MCF 10A (cell line): ENCODE measurements at places on chromosomes 6 and 20. TPM values are rescaled to one million over a fixed set of nuclear protein-coding genes. Genes with fewer than 3 reads are reported as not detected.

GRCh38 chr6:130417951-130418350 lies 52.1 kb downstream of the TMEM200A start:
- DNase-seq, result peak; percentile 16
- H3K27ac ChIP-seq, result peak overlapping the region; percentile 63
- H3K4me1 ChIP-seq, result peaks cover 7% of the 10 kb centered on the region

- no peak overlapping the region for H3K4me3 ChIP-seq
- no peak overlapping the region for H3K27ac ChIP-seq
- peaks cover 7% of the 10 kb centered on the region for H3K4me1 ChIP-seq
These were observed 67.2 kb upstream of the MLIP start for GRCh38 chr6:54044059-54044458.

GRCh38 chr20:34155836-34156235 lies 43.8 kb upstream of the EIF2S2 start:
- no peak overlapping the region for H3K27ac ChIP-seq
- H3K27me3 ChIP-seq, result no peaks in the 10 kb centered on the region
- DNase-seq, result no peak
- H3K4me1 ChIP-seq, result no peaks in the 10 kb centered on the region
- H3K36me3 ChIP-seq, result no peaks in the 10 kb centered on the region
- H3K4me3 ChIP-seq, result no peak overlapping the region

DNA sequence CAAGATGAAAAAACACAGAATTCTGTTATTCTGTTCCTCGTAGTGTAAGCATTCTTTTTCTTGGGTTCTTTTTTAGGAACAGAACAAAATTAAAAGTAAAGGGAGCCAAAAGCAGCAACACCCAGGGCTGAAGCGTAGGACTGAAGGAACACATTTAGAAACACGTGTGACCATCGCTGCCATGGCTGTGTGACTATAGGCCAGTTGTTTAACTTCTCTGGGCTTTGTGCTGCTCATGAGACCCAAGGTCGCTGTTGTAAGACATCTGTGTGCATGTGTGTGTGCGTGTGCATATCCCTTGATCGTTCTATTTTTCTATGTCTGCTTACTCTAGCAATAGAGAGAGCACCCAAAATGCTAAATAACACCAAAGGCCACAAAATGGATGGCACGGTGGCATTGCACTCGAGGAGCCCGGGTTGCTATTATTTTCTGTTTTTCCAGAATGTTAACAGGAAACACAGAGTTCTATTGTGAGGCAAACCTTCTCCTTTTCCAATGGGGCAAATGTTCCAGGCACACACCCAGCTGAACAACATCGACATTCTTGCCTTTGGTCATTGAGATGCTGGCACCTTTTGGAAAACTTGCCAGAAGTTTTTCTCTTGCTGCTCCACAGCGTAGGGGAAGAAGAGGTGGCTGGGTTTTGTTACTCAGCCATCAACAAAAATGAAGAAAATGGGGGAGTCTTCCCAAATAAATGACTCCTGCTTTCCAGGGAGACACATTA lies 267.8 kb upstream of the ECI2 start:
- peaks cover 17% of the 10 kb centered on the region for H3K4me1 ChIP-seq
- DNase-seq, result no peak
- no peaks in the 10 kb centered on the region for H3K27me3 ChIP-seq
- H3K36me3 ChIP-seq, result peaks cover 7% of the 10 kb centered on the region
- H3K4me3 ChIP-seq, result no peak overlapping the region

DNA sequence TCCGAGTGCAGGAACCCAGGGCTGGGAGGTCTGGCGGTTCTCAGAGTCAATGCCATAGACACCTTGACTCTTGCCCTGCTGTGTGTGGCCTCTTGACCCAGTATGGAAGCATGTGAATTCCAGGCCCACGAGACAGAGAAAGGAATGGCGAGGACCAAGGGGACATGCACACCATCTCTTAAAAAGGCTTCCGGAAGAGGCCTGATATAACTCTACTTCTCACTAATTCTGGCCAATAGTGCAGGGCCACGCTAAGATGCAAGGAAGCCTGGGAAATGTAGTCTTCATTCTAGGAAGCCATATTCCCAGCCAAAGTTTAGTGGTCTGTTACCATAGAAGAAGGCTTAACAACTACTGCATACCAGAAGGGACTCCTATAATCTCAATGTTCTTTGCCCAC lies 177.0 kb upstream of the KCNG1 start:
- H3K27me3 ChIP-seq, result peaks cover 5% of the 10 kb centered on the region
- H3K4me1 ChIP-seq, result peaks cover 9% of the 10 kb centered on the region

GRCh38 chr6:80667006-80667405 lies 560.5 kb downstream of the BCKDHB start:
- no peak for DNase-seq
- no peaks in the 10 kb centered on the region for H3K4me1 ChIP-seq
- H3K27ac ChIP-seq, result no peak overlapping the region
- no peaks in the 10 kb centered on the region for H3K27me3 ChIP-seq
- no peak overlapping the region for H3K4me3 ChIP-seq

DNA sequence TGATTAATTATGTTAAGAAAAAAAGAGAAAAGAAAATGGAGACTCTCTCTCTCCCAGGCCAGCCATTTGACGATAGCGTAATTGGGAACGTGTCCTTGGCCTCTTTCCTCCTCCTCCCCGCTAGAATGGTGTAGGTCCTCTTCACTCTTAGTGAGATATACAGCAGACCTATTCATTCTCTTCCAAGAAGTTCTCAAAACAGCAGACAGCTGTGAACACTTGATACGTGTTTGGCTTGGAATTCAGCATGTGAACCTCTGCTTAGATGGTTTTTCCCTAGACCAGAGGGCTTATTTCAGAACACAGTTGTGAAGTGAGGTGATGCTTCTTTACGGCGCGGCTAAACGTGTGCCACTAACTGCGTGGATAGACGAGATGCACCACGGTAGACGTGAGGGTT lies 32.6 kb upstream of the TULP4 start:
- H3K36me3 ChIP-seq, result no peaks in the 10 kb centered on the region
- no peak overlapping the region for H3K4me3 ChIP-seq
- peaks cover 7% of the 10 kb centered on the region for H3K4me1 ChIP-seq
- DNase-seq, result no peak
- H3K27ac ChIP-seq, result no peak overlapping the region

DNA sequence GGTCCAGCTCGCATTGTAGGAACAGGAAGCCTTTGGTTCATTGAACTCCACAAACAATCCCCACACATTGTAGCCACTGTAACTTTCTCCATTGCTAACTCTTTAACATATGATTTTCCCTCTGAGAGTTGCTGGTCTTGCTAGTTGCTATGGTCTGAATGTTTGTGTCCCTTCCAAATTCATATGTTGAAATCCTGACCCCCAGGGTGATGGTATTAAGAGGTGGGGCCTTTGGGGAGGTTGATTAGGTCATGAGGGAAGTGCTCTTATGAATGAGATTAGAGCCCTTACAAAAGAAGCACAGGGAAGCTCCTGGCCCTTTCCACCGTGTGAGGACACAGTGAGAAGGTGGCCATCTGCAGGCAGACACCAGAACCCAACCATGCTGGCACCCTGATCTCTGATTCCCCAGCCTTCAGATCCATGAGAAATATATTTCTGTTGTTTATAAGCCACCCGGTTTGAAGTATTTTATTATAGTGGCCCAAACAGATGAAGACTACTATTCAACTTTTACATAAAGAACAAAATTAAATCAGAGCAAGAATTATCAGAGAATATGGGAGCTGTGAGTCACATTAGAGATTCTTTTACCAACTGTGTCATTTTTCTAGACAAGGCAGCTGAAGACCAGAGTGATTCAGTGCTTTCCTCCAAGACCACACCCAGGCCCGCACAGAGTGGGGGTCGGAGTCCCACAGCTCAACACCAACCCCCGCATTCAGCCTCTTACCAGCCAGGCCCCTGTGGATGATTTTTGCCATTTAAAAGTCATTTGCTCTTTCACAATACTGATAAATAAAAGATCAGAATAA lies 143.0 kb downstream of the SAMD5 start:
- no peak overlapping the region for H3K27ac ChIP-seq
- no peaks in the 10 kb centered on the region for H3K27me3 ChIP-seq
- peak; percentile 37 for DNase-seq
- peaks cover 7% of the 10 kb centered on the region for H3K4me1 ChIP-seq

DNA sequence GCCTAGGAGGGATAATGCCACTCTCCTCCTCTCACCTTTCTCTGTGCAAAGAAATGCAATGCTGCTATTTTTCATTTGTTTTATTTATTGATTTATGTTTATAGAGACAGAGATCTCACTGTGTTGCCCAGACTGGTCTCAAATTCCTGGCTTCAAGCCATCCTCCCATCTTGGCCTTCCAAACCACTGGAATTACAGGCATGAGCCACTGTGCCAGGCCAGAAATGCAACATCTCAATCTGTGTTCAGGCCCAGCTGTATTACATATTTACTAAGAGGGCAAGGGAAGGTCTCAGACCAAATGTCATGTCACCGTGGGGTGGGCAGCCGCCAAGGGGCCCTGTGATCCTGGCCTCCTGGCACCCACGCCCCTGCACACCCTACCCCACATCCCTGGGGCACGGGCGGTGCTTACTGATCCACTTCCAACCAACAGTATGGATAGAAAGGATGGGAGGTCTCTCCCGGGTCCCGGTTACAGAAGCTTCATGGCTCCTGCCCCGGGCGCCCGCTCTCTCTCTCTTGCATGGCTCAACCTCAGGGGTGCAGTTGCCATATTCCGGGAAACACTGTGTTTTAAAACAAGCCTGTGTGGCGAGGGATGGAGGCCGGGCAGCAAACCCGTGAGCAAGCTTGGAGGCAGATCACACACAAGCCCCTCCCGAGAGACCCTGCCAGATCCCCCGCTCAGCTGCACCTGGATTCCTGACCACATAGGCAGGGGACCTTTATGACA lies 111.8 kb downstream of the AGPAT4 start:
- H3K27me3 ChIP-seq, result no peaks in the 10 kb centered on the region
- no peak overlapping the region for H3K4me3 ChIP-seq
- H3K4me1 ChIP-seq, result no peaks in the 10 kb centered on the region
- H3K36me3 ChIP-seq, result peaks cover 7% of the 10 kb centered on the region
- no peak for DNase-seq

- no peak overlapping the region for H3K4me3 ChIP-seq
- no peak overlapping the region for H3K27ac ChIP-seq
- no peak for DNase-seq
These were observed 88.4 kb downstream of the CDH22 start for GRCh38 chr20:46219920-46220319.

DNA sequence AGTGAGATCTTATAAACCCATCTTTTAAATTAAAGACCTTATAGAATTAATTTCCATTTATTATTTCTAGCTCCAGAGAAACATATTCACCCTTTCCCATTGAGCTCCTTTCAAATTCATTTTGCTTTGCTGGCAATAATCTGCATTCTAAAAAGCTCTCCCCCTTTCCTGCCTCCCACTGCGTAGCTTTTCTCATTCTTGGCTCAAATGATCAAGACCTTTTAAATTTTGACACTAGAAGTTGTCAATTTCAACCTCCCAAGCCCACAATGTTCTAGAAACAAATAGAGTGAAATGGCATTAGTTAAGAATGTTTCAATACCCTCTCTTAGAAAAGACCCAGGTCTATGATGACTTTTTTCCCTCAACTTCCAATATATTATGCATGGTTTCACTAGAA lies 186.9 kb downstream of the AKAP7 start:
- no peaks in the 10 kb centered on the region for H3K4me1 ChIP-seq
- DNase-seq, result no peak
- no peaks in the 10 kb centered on the region for H3K36me3 ChIP-seq
- H3K27me3 ChIP-seq, result peaks cover 17% of the 10 kb centered on the region
- H3K27ac ChIP-seq, result no peak overlapping the region
- no peak overlapping the region for H3K4me3 ChIP-seq

DNA sequence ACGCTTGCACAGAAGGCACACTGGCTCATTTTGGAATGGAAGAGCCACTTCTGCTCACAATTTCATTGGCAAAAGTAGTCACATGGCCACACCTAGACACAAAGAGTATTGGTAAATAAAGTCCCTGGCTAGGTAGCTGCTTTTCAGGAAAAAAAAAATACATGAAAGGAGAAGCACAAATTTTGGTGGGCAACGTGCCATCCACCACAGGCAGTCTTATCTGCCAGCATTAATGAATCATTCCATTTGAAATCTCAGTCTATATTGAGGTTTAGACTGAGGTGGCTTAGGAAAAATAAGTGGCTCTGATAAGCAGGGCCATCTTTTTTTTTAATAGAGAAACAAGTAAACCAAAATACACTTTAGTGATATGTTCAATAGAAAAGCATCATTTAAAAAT lies 44.3 kb downstream of the ADGRB3 start:
- peaks cover 80% of the 10 kb centered on the region for H3K27me3 ChIP-seq
- no peaks in the 10 kb centered on the region for H3K36me3 ChIP-seq
- DNase-seq, result no peak
- no peak overlapping the region for H3K27ac ChIP-seq
- H3K4me1 ChIP-seq, result no peaks in the 10 kb centered on the region
- H3K4me3 ChIP-seq, result no peak overlapping the region

- no peaks in the 10 kb centered on the region for H3K4me1 ChIP-seq
- no peaks in the 10 kb centered on the region for H3K36me3 ChIP-seq
These were observed 22.4 kb downstream of the MMP24 start for GRCh38 chr20:35248641-35249475.

- H3K4me3 ChIP-seq, result no peak overlapping the region
- no peak overlapping the region for H3K27ac ChIP-seq
- DNase-seq, result no peak
- no peaks in the 10 kb centered on the region for H3K4me1 ChIP-seq
- H3K36me3 ChIP-seq, result no peaks in the 10 kb centered on the region
These were observed 60.3 kb upstream of the FABP7 start for GRCh38 chr6:122719176-122719575.

- H3K4me1 ChIP-seq, result peaks cover 10% of the 10 kb centered on the region
- no peak overlapping the region for H3K4me3 ChIP-seq
- DNase-seq, result peak; percentile 75
These were observed 424.6 kb upstream of the PTCHD4 start for GRCh38 chr6:48535582-48536009.

GRCh38 chr6:169746556-169746955 lies 4.8 kb downstream of the DYNLT2 start:
- H3K27ac ChIP-seq, result no peak overlapping the region
- no peaks in the 10 kb centered on the region for H3K27me3 ChIP-seq
- peaks cover 6% of the 10 kb centered on the region for H3K4me1 ChIP-seq
- H3K4me3 ChIP-seq, result no peak overlapping the region

- H3K4me1 ChIP-seq, result no peaks in the 10 kb centered on the region
- no peaks in the 10 kb centered on the region for H3K36me3 ChIP-seq
- H3K27me3 ChIP-seq, result no peaks in the 10 kb centered on the region
- no peak overlapping the region for H3K4me3 ChIP-seq
These were observed 312.0 kb downstream of the MMUT start for GRCh38 chr6:49151033-49151432.

- peaks cover 12% of the 10 kb centered on the region for H3K36me3 ChIP-seq
- no peaks in the 10 kb centered on the region for H3K27me3 ChIP-seq
- peaks cover 12% of the 10 kb centered on the region for H3K4me1 ChIP-seq
These were observed 44.3 kb downstream of the JARID2 start for GRCh38 chr6:15290067-15290680.

GRCh38 chr20:61433176-61433575 lies 181.1 kb downstream of the CDH4 start:
- H3K27me3 ChIP-seq, result no peaks in the 10 kb centered on the region
- DNase-seq, result no peak
- no peak overlapping the region for H3K4me3 ChIP-seq
- peaks cover 20% of the 10 kb centered on the region for H3K4me1 ChIP-seq
- no peak overlapping the region for H3K27ac ChIP-seq

Gene CDH4
- total RNA-seq, result 25.0 and 44.8 TPM in 2 replicates

Gene DEFB124
- total RNA-seq, result not detected in 2 replicates

Gene SGK2
- 0.33 and 1.1 TPM in 2 replicates for total RNA-seq

Gene TRIM10
- not detected in 2 replicates for total RNA-seq

Gene EPPIN
- not detected in 2 replicates for total RNA-seq

Gene LY6G6C
- total RNA-seq, result 0.32 TPM in 1 of 2 replicates, not detected in the other

Gene CCN6
- not detected in 2 replicates for total RNA-seq

Gene POPDC3
- 7.3 and 7.9 TPM in 2 replicates for total RNA-seq

Gene CGA
- total RNA-seq, result not detected in 2 replicates
